ENCODE measurements at places on chromosomes 1 and 21.

GRCh38 chr21:41634211-41634694 lies 126.3 kb upstream of the TMPRSS2 start:
- no peak for DNase-seq

DNA sequence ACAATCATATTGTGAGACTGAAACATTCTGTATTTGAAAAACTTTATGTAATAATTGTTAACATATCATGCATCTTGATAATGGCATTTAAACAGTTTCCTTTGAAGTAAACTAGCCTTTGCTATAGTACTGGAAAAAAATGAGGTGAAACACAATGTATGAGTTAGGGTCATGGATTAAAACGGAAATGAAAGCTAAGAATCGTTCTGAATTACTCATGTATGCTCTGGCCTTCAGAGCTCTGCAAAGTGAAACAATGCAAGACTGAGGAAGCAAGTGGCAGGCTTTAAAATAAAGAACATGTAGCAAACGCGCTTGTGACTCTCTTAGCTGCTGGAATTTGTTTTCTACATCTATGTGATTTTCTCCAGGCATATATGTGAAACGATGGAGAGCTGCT lies 317.1 kb downstream of the DPYD start:
- DNase-seq = no peak

DNA sequence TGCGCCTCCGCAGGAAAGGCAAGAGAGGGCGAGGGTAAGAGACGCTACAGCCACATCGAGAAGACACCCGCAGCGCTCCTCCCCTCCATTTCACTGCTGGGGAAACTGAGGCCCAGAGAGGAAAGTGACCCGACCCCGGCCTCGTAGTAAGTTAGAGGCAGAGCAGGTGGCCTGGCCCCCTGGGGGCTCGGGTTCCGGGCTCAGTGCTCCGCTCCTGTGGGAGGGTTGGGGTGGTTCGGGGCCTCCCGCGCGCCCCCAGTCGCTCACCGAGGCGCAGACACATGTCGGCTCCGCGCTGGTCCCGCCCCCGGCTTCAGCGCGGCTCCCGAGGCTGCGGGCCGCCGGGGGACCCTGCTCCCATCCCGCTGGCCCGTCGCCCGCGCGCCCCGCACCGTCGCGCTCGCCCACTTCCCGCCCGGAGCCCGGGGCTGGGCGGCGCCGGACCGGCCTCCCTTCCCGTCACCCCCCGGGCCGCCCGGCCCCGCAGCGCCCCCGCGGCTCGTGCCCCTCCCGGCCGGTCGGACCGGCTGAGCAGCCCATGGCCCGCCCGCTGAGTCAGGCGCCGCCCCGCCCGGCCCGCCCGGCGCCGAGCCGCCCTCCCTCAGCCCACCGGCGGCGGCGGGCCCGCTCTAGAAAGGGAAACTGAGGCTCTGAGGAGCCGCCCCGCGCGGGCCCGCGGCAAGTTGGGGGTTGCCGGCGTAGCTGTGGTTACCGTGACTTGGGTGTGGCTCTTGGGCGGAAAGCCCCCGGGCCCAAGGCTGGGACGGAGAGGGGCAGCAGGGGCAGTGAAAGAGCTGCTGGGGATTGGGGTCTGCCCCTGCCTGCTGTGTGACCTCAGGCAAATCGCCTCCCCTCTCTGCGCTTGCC lies at the start of gene TMEM54:
Gene TMEM54 (minus strand): TSS at position 434 of the 867 bp plus-strand sequence. CDS start 151 bp downstream, at position 283.
- DNase-seq = no peak

- DNase-seq = no peak
These were observed 73.4 kb upstream of the PPM1J start for GRCh38 chr1:112788561-112788960.

GRCh38 chr1:155396874-155397476 lies 76.3 kb downstream of the RUSC1 start:
- no peak for DNase-seq

GRCh38 chr21:14585122-14585521 lies 39.0 kb upstream of the SAMSN1 start:
- no peak for DNase-seq

All from stimulated activated CD4-positive, alpha-beta T cell treated with anti-CD3 and anti-CD28 coated beads, TNF-alpha, amount 100 ng/mL, for 1 hour (primary cell).